ENCODE measurements at places on chromosomes 13 and 19.

- peak; percentile 19 for DNase-seq
These were observed 43.8 kb downstream of the DCT start for GRCh38 chr13:94435604-94436226.

DNA sequence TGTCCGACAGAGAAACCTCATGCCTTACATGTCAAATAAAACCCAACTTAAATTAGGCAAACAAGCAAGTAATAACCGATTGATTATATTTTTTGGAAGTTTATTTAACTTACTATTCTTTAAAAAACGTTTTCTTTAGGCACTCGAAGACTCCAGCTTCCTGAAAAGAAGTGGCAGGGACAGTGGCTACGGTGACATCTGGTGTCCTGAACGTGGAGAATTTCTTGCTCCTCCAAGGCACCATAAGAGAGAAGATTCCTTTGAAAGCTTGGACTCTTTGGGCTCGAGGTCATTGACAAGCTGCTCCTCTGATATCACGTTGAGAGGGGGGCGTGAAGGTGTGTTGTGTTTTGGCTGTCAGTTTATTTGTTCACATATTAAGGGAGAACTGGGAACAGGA is 164.4 kb downstream of the LMO7 start:
- DNase-seq: no peak

DNA sequence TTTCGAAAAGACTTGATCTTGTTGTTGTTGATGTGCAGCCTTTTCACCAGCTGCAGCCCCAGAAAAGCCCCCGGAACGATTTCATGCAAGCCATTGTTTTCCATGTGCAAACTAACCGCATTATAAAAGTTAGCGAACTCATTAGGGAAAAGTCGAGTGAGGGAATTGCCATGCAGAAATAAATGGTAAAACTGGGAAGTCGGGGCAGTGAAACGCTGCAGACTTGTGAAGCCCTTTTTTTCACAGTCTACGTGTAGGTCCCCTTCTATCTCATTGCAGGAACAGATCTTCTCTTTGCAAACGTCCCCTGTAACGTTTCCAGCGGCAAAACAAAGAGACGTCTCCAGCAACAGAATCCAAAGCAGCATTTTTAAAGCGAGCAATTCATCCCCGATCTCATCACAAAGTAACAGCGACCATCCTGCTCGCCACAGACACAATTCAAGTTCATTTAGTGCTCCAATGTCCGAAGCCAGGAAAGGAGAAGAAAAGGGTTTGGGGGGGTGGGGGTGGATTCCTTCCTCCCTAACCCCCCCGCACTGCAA is 1.1 kb downstream of the SLITRK1 start:
- DNase-seq: peak; percentile 58

DNA sequence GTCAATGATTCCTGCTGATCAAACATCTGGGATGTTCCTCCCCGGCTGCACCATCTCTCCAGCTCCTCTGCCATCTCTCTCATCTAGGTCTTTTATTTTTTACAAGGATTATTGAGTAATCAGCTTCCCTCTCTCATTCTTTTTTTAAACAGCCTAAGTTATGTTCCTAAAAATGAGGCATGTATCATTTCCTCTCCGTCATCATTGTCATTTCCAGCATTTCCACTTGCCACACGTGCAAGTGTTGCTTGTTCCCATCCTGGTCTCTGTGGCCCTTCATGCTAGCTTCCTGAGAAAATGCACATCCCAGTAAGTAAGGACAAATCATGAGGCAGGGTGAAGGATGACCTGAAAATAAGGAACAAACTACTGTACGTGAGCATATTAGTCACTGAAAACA is 102.7 kb upstream of the POSTN start:
- DNase-seq: no peak

- no peak for DNase-seq
These were observed 3.2 kb upstream of the RASGRP4 start for GRCh38 chr19:38429055-38429810.

GRCh38 chr13:111413407-111414187 is 93.2 kb downstream of the TEX29 start:
- DNase-seq: no peak

- no peak for DNase-seq
These were observed 8.0 kb downstream of the SPHK2 start for GRCh38 chr19:48627201-48627864.

DNA sequence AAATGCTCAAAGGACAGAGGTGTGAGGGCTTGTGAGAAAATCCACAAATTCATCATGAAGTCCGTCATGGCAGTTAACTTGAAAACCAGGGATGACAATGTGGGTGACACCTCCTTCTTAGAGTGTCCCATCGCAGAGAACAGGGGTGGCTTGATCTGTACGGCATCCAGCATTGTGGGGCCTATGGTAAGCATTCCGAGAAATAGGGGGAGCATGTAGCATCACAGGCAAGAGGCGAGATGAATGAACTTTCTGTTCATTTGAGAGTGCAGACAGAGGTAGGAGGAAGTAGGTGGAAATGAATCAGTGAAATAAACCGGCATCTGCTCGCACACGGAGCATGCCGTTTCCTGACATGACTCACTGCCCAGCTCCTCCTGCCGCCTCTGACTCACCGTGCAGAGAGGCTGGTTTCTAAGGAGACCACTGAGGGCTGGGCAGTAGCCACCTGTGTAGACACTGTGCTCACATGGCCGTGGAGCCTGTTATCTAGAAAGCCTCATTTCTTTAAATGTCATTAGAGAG is 339.0 kb downstream of the RFC3 start:
- DNase-seq: no peak

DNA sequence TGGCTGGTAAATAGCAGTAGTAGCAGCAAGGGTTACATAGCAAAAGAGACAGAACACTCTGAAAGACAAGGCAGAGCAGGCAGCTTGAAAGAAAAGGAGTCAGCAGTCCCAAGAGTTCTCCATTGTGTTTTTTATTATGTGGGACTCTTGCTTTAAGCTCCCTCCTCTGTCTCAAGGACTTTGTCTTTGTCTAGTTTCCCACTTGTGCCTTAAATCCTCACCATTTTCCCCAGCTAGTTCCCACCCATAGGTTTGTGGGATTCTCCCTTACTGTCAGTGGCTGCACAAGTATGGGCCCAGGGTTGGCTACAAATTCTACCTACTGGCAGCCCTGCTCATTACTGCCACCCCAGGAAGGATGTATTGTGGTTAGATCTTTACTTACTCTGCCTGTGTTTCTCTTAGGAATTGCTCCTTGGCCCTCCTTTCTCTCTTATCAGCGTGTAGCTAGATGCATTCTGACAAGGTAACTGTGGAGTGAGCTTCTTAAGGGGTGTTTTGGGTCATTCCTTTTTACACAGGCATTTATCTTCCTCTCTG is 413.4 kb upstream of the PCDH9 start:
- DNase-seq: no peak

DNA sequence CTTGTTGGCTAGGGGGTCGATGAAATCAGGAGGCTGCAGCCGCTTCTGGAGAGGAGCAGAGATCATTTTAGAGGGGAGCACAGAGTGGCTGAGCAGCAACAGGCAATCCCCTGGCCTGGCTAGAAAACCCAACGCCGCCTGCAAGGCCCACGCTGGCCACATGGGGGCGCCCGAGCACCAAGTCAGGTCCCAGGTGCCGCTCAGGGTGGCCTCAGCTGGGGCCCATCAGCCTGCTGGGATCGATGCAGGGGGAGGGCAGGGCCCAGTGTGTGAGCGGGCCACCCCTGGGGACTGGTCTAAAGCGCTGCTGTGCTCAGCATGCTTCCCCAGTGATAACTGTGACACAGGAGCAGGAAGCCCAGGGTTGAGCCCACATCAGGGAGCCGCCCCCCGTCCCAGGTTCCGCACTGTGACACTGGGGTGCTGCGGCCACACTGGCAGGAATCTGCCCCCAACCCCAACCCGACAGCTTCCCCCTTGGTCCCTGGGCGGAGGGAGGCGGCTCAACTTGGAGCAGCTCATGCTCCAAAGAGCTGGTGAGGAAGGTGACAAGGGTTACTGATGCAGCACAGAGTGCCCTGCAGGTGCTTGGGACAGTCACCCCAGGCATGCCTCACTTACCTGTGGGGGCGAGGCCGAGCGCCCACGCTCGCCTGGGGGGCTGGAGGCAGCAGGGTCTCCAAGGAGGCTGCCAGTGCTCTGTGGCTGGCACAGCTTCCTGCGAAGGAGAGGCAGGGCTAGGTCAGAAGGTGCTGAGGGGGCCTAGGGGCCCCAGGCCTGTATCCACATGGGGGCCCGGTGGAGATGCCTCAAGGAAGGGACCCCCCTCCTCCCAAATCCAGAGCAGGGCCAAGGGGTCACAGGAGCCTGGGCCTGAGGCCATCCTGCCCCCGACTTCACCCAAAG is 13.3 kb upstream of the ISYNA1 start:
- DNase-seq: peak; percentile 73

GRCh38 chr13:96082640-96083039 is 7.3 kb upstream of the HS6ST3 start:
- no peak for DNase-seq

GRCh38 chr19:38033658-38034491 is 126.9 kb downstream of the SIPA1L3 start:
- DNase-seq: no peak

- DNase-seq: no peak
These were observed at the start of gene FBN3 for GRCh38 chr19:8149261-8150094. Gene FBN3, minus strand, starts transcription at chr19:8149592. Its CDS starts 2,112 bp downstream, at chr19:8147480.

GRCh38 chr19:39826311-39826945 is 7.5 kb downstream of the DYRK1B start:
- no peak for DNase-seq

- no peak for DNase-seq
These were observed 980 bp downstream of the BCKDHA start for GRCh38 chr19:41398598-41398997.

- no peak for DNase-seq
These were observed 8.2 kb downstream of the RASGRP4 start for GRCh38 chr19:38417544-38418506.

DNA sequence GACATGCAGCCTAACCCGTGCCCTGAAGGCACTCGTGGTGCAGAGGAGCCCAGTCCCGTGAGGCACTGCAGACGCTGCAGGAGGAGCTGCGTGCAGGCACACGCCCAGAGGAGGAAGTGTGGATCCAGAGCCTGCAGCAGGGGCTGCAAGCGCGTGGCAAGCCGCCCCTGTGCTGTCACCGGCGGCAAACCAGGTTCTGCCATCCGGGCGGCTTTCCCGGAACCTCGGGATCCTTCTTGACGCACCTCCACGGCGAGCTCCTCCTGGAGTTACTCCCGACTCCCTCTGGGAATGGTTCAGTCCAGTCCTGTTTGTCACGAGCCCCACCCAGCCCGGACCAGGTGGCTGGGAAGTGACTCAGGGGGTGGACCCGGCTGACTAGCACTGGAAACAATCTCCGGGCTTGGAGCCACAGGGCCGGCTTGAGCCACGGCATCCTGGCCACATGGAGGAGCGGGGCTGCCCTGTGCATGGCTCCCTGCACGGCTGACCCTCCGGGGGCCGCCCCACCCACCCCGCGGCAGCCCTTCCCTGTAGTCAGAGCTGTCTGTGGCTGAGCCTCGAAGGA is 10.2 kb downstream of the DPP9 start:
- DNase-seq: no peak

DNA sequence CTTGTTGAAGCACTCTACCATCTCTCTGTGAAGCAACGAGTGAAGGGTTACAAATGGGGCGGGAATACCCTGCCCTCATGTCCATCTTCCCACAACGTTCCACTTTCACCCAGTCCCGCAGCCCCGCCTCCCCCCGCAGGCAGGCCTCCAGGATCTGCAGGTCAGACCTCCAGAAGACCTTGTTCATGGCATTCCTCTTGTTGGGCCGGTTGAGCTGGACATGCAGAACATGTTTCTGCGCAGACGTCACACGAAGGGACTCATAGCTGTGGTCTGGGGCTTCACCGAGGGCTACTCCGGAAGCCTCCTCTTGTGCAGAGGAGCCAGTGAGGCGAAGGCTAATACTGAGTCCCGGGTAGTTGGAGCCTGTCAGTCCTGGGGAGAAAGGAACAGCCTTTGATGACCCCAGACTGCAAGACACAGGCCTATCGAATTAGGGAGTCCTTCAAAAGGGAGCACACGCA is 420 bp downstream of the ECH1 start:
- DNase-seq: peak; percentile 50

DNA sequence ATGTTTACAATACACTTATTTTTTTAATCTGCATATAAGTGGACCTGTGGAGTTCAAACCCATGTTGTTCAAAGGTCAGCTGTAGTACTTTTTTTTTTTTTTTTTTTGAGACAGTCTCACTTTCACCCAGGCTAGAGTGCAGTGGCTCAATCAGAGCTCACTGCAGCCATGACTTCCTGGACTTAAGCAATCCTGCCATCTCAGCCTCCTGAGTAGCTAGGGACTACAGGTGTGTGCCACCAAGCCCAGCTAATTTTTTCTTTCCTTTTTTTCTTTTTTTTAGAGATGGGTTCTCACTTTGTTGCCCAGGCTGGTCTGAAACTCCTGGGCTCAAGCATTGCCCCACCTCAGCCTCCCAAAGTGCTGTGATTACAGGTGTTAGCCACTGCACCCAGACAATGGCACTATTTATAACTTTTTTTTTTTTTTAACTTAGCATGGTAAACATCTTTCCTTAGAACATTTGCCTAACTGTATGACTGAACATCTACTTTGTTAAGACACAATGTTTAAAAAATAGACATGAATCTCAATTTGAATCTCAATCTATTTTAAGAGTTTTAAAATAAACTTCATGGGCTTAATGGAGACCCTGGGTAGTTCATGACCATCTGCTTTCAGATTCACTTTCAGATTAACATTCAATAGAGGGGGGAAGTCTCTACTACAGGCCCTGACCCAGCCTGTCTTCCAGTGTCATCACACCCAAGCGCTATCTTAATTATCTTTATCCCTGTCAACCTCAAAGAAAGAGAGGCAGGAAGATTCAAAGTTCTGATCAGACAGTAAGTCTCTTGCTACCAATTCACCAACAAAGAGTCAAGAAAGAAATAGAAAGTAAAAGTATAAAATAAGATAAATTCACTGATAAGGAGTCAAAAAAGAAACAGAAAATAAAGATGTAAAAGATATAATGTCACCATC is 97.7 kb upstream of the DOCK9 start:
- DNase-seq: no peak

- no peak for DNase-seq
These were observed 1.9 kb downstream of the SAFB start for GRCh38 chr19:5624741-5625278.

GRCh38 chr19:7699417-7700401 is 2.2 kb downstream of the FCER2 start:
- DNase-seq: no peak

DNA sequence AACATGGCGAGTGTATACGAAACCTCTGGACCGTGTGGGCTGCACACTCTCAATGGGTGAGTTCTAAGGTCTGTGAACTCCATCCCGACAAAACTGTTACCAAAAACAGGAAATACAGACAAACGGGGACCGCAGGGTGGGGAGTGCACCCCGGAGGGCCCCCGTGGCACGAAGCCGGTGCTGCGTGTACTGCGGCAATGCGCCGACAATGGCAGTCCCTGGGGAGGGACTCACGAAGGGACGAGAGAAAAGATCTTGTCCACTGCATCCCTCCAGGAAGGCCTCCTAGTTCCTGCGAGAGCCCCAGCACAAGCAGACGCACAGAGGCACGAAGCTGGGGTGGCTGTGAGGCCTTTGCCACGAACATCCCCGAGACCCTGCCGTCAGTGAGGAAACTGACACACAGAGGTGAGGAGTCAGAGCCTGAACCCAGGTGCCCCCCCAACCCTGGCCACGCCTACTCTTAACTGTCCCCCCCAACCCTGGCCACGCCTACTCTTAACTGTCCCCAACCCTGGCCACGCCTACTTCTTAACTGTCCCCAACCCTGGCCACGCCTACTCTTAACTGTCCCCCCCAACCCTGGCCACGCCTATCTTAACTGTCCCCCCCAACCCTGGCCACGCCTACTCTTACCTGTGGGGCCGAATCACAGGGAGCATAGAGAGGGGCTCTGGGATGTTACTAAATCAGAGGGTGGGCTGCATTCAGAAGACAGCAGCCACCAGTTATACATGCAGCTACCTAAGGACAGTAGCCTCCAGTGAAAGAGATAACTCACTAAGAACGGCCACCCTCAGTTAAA is 4.2 kb downstream of the MED16 start:
- no peak for DNase-seq

GRCh38 chr19:48627865-48628314 is 8.6 kb downstream of the SPHK2 start:
- DNase-seq: no peak

Measured in C1 segment of cervical spinal cord (tissue), 14 donors.